ENCODE measurements at places on chromosomes 12 and 14.
A peak's percentile ranks its signal among the peaks of the same experiment; 100 is the strongest.

- DNase-seq = no peak
These were observed 2.3 kb upstream of the CEBPE start for GRCh38 chr14:23121361-23121771.

DNA sequence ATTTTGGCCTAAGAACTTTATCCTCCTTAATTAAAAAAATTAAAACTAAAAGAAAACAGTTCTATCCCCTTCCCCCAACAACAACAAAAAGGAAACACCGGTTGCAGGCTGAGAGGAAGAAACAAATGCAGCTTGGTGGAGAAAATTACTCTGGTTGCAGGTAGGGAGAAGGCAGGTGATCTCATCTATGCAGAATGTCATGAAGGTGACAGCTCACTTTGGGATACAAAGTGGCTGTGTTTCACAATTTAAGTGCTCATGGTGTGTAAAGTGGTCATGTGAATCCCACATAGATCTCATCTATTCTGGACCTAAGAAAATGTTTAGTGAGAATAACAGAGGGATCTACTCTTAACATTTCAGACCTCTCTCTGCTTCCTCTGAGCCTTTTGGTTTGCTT, 219.7 kb upstream of the PKP2 start:
- no peak for DNase-seq

DNA sequence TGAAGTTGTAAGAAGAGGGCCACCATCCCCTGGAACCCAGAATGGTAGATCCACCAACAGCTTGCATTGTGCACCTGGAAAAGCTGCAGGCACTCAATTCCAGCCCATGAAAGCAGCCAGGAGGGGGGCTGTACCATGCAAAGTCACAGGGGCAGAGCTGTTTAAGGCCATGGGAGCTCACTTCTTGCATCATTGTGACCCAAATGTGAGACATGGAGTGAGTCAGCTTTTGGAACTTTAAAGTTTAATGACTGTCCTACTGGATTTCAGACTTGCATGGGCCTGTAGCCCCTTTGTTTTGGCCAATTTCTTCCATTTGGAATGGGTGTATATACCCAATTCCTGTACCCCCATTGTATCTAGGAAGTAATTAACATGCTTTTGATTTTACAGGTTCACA, 50.8 kb downstream of the SLC16A7 start:
- no peak for DNase-seq

DNA sequence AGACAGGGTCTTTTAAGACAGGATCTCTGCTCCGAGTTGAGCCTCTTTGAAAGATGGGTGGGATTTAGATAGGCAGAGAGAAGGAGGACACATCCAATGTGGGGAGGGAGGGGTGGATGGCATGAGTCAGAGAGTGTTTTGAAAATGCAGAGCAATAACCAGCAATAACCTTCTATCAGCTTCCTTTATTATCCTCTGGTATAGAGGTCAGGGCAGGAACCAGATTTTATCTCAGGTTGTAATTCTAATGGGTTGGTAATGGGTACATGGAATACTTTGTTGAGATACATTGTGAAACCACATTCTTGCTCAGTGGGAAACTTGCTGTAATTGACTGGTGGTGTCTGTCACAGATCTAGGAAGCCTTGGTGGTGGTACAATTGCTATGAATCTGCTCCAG, 37.6 kb upstream of the CCDC63 start:
- DNase-seq = no peak

GRCh38 chr12:70251661-70252060, 8.4 kb downstream of the CNOT2 start:
- no peak for DNase-seq

GRCh38 chr12:15815730-15816129, 26.5 kb upstream of the EPS8 start:
- no peak for DNase-seq

GRCh38 chr12:12985817-12986408, 14.2 kb downstream of the HEBP1 start:
- peak; percentile 76 for DNase-seq

DNA sequence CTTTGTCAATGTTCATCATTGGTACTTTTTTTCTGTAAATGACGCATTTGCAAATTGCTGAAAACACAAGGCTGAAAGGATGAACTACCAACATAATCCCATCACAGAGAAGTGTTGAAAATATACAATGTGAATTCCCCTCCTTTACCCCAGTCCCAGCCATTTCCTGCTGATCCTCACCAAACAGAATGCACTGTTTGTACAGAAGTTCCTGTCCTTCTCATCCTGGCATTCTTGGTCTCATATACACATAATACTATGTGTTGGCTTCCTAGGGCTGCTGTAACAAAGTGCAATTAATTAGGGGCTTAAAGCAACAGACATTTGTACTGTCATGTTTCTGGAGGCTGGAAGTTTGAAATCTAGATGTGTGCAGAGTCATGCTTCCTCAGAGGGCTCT, 836.2 kb upstream of the MGAT4C start:
- no peak for DNase-seq

GRCh38 chr12:76674669-76675315, 89.1 kb upstream of the ZDHHC17 start:
- DNase-seq = no peak

- DNase-seq = no peak
These were observed 93.0 kb upstream of the PRKD1 start for GRCh38 chr14:30020687-30021086.

DNA sequence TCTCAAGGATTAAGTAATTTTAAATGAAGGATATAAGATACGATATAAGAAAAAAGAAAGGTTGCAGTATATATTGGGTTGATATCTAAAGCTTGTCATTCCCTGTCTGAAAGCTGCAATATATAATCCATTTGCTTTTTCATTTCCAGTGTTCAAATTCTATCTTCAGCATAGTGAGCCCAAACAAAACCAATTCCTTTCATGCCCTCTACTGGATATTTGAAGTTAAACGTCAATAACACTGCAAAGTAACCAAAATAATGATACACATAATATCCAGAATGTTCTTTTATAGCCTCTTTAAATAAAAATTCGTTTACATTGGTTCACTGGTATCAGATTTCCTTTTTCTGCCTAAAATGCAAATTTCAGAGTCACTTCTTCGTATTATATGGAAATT, 64.5 kb upstream of the DAAM1 start:
- DNase-seq = peak; percentile 60

GRCh38 chr12:104275689-104276088, 27.9 kb upstream of the EID3 start:
- DNase-seq = no peak
